ENCODE measurements at places on chromosomes 13 and 19.

- no peak for DNase-seq
These were observed 9.1 kb downstream of the SPINT2 start for GRCh38 chr19:38273499-38273898.

- DNase-seq = no peak
These were observed 11.5 kb downstream of the S1PR2 start for GRCh38 chr19:10219678-10220077.

GRCh38 chr19:57651654-57651996 is 17.1 kb upstream of the ZSCAN4 start:
- no peak for DNase-seq

GRCh38 chr13:46492946-46493345 is 60.0 kb upstream of the LRCH1 start:
- DNase-seq = no peak

DNA sequence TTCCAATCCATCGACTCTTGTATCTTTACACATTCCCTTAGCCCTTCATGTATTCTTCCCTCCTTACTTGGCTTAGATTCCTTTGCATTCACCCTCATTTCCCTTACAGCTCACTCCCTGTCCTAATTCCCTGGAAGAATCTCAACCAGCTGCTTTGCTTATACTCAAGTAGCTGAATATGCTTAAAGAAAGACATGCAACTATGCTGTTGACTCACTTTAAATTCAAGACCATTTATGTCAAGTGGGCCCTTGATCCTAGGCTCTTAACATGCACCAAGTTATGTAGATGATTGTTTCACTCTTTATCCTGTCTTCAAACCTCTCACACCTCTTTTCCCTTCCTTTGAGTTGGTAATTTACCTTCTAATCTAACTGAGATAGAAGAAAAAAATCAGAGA is 7.4 kb downstream of the CCDC122 start:
- no peak for DNase-seq

DNA sequence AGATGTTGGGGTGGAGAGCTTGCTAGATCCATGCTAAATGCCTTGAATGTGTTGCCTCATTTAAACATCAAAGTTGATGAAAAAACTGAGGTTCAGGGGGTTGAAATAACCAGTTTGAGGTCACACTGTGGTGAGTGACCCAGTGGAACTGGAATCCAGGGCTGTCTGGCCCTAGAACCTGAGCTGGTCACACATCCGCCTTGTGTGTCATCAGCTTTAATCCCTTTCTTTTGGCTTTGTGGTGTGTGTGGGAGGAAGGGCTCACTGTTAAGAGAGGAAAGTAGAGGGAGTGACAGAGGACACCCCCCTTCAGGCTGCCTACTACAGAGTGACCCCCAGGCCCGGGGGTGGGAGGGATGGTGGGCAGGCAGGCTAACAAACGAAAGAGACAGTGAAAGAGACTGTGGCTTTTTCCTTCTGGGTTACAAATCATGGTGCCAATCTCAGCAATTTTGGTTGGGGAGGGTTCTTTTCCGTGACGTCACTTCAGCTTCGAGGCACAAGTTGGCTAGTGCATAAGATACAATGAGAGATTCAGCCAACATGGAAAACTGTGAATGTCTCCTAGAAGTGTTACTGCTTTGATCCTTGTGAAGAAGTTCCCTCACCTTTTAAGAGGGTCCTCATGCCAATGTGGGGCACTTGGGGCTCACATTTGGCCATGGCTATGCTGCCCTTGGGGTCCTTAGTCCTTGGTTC is 164.9 kb downstream of the DLEU7 start:
- no peak for DNase-seq

DNA sequence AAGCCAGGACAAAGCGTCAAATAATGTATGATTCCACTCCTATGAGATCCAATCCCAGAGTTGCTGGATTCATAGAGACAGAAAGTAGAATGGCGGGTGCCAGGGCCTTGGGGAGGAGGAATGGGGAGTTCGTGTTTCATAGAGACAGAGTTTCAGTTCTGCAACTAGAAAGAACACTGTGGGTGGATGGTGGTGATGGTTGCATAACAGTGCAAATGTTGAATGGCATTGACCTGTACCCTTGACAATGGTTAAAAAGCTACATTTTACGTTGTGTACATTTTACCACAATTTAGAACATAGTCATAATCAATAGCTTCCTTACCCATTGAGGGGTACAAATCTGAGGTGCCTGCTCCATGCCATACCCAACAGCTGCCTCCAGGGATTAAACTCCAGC is 33.4 kb downstream of the MBD3L2B start:
- DNase-seq = no peak

All from activated T-cell treated with anti-CD3 and anti-CD28 coated beads, Interleukin-2, amount 50 U/mL, for 48 hours (primary cell).